Left ventricle myocardium superior (tissue), 1 donor: ENCODE measurements at places on chromosomes 6 and 20. TPM values are rescaled to one million over a fixed set of nuclear protein-coding genes. Genes with fewer than 3 reads are reported as not detected.

Gene CASS4
- 0.55 TPM for total RNA-seq

GRCh38 chr6:128883906-128884305, 968 bp downstream of the LAMA2 start:
- no peak for DNase-seq

- no peak for DNase-seq
These were observed 30.4 kb downstream of the FYN start for GRCh38 chr6:111842891-111843290.

- DNase-seq: no peak
These were observed 47.7 kb downstream of the STMND1 start for GRCh38 chr6:17149571-17149970.

GRCh38 chr6:150004783-150005717, 20.3 kb downstream of the RAET1L start:
- DNase-seq: peak; percentile 96

Gene SEMG1
- not detected for total RNA-seq

Gene HCK
- 4.4 TPM for total RNA-seq

DNA sequence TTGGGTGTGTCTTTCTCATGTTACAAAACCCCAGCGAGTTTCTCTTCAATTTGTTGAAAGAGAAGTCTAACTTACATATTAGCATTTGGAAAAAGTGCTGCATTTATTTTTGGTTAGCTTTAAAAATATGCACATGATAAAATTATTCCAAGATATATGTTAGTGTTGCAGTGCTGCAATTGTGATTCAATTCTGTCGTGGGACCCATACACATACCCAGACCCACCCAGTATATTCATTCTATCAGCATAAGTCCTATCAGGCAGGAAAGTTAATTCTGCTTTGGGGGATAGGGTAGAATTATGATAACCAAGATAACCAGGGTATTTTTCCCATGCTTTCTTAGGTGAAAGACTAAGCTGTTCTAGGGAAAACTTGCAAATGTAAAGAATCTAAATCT, 313.5 kb downstream of the EPHA7 start:
- no peak for DNase-seq

Gene TMEM200A
- 0.15 TPM for total RNA-seq

- peak; percentile 34 for DNase-seq
These were observed 28.9 kb downstream of the ASIP start for GRCh38 chr20:34269996-34270627.

- DNase-seq: no peak
These were observed 653 bp downstream of the LMBRD1 start for GRCh38 chr6:69796073-69796641.

Gene JPH2
- 182 TPM for total RNA-seq

DNA sequence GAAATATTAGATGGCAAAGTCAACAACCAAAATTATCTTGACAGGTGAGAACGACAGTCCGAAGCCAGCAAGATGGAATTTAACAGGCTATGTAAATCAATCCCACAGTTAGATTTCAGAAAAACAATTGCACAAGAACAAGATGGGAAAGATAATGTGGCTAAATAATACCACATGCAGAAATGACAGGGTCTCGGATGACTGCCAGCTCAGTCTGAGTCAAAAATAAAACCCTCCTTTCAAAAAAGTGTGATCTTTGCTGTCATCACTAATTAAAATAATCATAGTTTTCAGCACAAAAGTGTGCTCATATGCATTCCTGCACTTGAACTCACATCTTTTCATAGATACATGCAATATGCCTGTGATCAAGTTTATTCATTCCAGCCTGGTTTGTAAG, 25.9 kb downstream of the FOXQ1 start:
- no peak for DNase-seq

GRCh38 chr6:259901-260508, 32.3 kb upstream of the DUSP22 start:
- DNase-seq: no peak

DNA sequence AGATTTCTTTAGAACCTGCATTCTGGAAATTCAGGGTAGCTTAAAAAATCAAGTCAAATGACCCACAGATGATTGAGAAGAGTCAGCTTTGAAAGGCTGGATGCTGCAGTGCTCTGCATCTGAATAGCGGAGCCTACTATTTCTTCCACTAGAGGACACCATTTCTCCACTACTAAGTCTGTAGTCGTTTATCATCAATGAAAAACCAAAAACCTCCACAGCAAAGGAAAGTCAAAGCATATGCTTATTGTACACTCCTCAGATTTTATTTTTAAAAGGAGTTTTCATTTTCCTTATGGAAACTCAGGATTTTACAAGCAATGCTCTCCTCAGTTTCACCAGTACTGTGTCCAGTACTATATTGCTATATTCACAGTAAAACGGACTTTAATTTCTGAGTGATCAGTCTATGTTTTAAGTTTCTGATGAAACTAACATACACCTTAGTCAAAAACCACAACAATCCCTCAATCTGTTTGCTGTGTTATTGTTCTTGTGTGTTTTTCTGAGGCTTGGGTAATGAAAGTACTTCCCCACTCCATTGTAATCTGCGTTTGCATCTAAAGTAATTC, 50.5 kb upstream of the ENPP5 start:
- no peak for DNase-seq
